Brain (organoid and tissue), 16 donors: ENCODE measurements at places on chromosomes 3 and 15. TPM values are rescaled to one million over a fixed set of nuclear protein-coding genes. Genes with fewer than 3 reads are reported as not detected.

- DNase-seq = no peak
These were observed 2.2 kb upstream of the SENP2 start for GRCh38 chr3:185583925-185584324.

- peak; percentile 64 for DNase-seq
These were observed 643 bp upstream of the RNU5B-1 start for GRCh38 chr15:65303687-65304380.

DNA sequence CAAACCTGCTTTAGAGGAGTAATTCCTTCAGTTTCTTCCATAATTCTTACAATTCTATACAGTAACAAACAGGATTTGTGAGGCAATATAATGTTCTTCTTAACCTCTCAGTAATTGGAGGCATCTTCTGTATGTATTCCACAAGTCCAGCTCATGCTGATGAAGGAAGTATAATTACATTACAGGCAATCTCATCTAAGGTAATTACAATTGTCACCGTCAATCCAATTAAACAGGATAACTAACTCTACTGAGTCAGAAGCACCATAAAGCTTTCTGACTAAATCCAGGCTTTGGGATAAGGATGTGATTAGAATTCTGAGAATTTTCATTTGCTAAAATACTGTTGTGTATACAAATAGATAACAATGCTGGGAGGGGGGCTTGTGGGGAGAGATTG is 115.2 kb upstream of the SEMA6D start:
- peak; percentile 25 for DNase-seq

GRCh38 chr3:196660381-196661166 is 21.1 kb downstream of the NRROS start:
- no peak for DNase-seq

DNA sequence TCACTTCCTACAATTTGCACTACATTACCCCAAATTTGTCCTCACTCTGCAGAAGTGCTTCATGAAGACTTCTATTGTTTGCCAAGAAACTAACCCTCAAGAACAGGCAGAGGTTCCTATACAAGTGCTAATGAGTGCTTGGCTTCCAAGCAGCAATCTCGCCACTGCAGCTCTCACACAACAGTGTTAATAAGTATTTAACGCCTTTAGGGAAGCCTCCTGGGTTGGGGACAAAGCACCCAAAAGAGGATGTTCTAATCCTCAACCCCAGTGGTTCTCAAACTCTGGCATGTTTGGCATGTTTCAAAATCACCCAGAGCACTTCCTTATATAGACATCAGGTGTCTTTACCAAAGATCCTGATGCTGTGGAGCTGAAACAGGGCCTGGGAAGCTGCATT is 64.6 kb downstream of the ZIC4 start:
- DNase-seq = no peak

DNA sequence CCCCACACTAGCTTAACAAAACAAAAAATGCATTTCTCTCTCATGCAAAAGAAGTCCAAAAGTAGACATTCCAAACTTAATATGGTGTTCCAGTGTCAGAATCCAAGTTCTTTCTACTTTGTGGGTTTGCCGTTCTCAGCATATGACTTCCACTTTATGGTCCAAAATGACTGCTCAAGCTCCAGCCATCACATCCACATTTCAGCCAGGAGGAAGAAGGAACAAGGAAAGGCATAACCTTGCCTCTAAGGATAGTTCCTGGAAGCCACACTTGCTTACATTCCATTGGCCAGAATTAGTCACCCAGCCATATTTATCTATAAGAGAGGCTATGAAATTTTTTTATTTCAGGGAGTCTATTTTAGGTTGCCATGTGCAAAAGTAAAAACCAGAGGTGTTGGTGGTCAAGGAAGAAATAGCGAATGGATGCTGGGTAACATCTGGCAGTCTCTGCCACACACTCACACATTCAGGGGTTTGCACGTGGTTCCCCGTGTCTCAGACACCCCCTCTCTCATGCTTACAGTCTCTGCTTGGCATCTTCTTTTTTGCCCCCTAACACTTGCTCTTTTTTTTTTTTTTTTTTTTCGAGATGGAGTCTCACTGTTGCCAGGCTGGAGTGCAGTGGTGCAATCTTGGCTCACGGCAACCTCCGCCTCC is 69.3 kb downstream of the RPL39L start:
- no peak for DNase-seq

DNA sequence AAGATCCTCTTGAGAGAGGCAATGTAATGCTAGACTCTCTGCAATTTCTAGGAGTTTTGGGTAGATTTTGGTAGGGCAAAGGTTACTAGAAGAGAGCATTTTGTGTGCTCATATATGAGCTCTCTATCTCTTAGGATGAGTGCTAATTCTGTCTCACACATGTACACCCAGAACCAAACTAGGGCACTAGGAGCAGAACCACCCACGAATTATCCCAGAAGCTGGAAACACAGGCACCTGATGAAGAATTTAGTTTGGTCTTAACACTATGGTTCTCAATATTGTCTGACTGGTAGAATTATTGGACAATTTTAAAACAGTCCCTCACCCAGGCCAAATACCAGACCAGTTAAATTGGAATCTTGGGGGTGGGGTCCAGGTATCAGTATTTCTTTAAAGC is 94.8 kb downstream of the PRICKLE2 start:
- DNase-seq = no peak

- no peak for DNase-seq
These were observed 181.4 kb downstream of the CACNA2D3 start for GRCh38 chr3:54303517-54304375.

- no peak for DNase-seq
These were observed 30.1 kb downstream of the ZDHHC19 start for GRCh38 chr3:196181127-196181546.

GRCh38 chr15:57559875-57560274 is 31.8 kb upstream of the MYZAP start:
- DNase-seq = no peak

GRCh38 chr15:29476503-29477080 is 207.0 kb upstream of the NSMCE3 start:
- no peak for DNase-seq

DNA sequence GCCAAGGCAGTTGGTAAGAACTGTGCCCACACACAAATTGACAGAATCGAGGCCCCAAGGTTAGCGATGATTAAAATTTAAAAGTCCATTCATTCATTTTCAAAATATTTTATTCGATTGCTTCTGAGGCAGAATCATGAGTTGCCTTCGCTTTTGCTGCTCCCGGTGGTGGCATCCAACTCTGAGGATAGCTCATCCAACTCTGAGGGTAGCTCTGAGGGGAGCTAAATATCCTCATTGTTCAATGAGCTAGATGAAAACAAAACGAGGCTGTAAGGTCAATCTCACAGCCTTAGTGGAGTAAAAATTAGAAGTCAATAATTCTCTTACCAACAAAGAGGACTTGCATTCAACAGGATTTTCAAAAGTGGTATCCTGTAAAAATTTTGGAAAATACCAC is 897 bp upstream of the CHL1 start:
- DNase-seq = peak; percentile 68

DNA sequence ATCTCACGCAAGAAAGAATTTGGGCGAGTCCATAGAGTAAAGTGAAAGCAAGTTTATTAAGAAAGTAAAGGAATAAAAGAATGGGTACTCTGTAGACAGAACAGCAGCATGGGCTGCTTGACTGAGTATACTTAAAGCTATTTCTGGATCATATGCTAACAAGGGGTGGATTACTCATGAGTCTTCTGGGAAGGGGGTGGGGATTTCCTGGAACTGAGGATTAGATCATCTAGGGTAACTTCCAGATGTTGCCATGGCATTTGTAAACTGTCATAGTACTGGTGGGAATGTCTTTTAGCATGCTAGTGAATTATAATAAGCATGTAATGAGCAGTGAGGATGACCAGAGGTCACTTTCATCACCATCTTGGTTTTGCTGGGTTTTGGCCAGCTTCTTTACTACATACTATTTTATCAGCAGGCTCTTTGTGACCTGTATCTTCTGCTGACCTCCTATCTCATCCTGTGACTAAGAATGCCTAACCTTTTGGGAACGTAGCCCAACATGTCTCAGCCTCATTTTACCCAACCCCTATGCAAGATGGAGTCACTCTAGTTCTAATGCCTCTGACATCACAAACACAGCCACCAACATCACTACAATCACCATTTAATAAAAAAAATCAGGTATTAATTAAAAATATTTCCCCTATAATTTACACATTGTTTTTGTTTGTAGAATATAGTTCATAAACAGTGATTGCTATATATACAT is 890.7 kb upstream of the EPHA6 start:
- DNase-seq = no peak

DNA sequence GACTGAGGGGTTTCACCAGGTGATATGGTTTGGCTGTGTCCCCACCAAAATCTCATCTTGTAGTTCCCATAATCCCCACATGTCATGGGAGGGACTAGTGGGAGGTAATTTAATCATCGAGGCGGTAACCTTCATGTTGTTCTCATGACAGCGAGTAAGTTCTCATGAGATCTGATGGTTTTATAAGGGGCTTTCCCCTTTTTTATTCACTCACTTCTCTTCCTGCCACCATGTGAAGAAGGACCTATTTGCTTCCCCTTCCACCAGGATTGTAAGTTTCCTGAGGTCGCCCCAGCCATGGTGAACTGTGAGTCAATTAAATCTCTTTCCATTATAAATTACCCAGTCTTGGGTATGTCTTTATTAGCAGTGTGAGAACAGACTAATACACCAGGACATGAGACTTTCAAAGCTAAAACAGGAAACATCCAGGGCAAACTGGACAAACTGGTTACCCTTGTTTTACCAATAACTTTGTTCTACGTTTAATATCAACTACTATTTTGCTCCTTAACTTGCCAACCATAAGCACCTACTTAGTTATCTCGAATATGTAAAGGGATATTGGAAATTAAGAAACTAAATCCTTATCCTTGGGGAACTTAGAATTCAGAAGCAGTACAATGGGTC is 98.2 kb downstream of the MYH15 start:
- no peak for DNase-seq

DNA sequence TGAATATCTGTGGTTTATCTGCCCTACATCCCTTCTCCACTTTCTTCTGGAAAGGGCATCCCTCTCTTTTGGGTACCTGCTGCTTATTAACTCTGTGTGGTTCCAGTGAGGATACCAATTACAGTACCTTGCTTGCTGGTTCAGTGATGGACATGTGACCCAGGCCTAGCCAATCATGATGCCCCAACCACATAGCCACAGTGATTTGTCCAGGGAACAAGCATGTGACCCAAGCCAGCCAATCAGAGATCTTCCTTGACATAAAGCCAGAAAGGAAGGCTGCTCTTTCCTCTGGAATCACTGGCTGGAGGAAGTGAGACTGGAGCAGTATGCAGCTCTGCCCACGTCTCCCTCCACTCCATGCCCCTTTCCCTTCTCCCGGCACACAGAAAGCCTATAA is 10.9 kb upstream of the TMEM158 start:
- DNase-seq = no peak

PLSCR2 gene
- polyA plus RNA-seq = not detected

CELF6 gene
- 8.6 TPM for polyA plus RNA-seq

STRA6 gene
- polyA plus RNA-seq = 1.1 TPM

MCF2L2 gene
- 8.1 TPM for polyA plus RNA-seq
